CD8-positive, alpha-beta memory T cell (primary cell): ENCODE measurements at places on chromosomes 1 and 21. TPM values are rescaled to one million over a fixed set of nuclear protein-coding genes. Genes with fewer than 3 reads are reported as not detected.

GRCh38 chr21:36729310-36729970 is 30.5 kb downstream of the SIM2 start:
- no peak for DNase-seq

The LPAR3 gene
- total RNA-seq = 0.85 TPM

The ORC1 gene
- total RNA-seq = 40.6 TPM

GRCh38 chr1:197388801-197389200 is 120.7 kb downstream of the CRB1 start:
- no peak for DNase-seq

GRCh38 chr1:5973771-5974170 is 18.5 kb downstream of the NPHP4 start:
- DNase-seq = no peak

DNA sequence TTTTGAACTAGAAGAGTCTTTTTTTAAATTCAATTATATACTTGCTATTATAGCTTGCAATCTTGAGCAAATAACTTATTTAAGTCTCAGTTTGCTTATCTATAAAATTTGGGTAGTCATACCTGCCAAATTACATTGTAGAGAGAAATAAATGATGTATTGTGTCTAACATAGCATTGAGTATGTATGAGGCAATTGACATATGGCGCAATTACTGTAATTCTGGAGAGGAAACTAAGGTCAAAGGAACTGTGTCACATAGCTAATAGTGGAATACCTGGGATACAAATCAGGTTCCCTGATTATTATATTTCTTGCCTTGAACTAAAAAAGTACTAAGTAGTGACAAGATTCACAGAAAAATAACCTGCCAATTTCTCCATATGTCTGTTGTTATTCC is 302.5 kb downstream of the PDE4B start:
- DNase-seq = no peak

The KRTAP10-4 gene
- total RNA-seq = not detected

- DNase-seq = no peak
Observed at GRCh38 chr1:41742219-41742618, 176.5 kb downstream of the HIVEP3 start.

The GPR3 gene
- 3.9 TPM for total RNA-seq

The PRR9 gene
- total RNA-seq = not detected

The ADAM30 gene
- total RNA-seq = not detected

The ANGEL2 gene
- 41.2 TPM for total RNA-seq

GRCh38 chr1:221776495-221777301 is 34.8 kb upstream of the DUSP10 start:
- DNase-seq = no peak

GRCh38 chr1:248815407-248816034 is 10.2 kb downstream of the SH3BP5L start:
- no peak for DNase-seq

DNA sequence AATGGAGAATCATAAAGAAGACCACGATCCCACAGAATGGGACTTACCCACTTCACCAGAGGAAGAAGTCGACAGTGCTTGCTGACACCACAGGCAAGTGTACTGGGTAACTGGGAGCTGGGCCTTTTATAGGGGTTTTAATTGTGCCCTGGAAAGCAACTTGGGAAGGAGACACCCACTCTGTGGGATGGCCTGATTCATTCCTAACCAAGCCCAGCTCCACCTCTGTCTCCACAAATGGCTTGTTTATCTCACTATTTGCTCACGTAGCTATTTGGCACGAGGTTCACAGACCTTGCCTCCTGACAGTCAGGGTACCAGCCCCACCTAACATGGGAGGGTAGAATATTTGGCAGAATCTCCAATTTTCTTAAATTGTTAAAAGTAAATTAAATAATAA is at the start of gene TCHH:
TSS of gene TCHH (minus strand) at position 101 of the 400 bp plus-strand sequence. CDS start 1,364 bp downstream, outside the sequence.
- no peak for DNase-seq

The CR2 gene
- total RNA-seq = 1.6 TPM

The ELAPOR1 gene
- 13.9 TPM for total RNA-seq

The GPR161 gene
- total RNA-seq = 0.48 TPM

GRCh38 chr1:192629612-192630011 is 6.3 kb upstream of the RGS13 start:
- no peak for DNase-seq

DNA sequence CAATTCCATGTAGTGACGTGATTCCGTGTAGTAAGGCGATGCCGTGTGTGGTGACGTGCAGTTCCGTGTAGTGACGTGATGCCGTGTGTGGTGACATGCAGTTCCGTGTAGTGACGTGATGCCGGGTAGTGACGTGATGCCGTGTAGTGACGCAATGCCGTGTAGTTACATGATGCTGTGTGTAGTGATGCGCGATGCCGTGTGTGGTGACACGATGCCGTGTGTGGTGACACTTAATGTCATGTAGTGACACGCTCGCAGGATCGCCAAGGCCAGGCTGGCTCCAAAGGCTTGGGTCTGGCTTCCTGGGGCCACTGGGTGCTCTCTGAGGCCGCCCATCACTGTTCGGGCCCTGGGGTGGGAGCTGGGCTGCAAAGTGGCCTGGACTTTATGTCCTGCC is 14.2 kb downstream of the COL18A1 start:
- DNase-seq = no peak

GRCh38 chr1:201508809-201509208 is 1.9 kb upstream of the CSRP1 start:
- DNase-seq = no peak

The CRB1 gene
- not detected for total RNA-seq

GRCh38 chr1:108097018-108097417 is 103.1 kb downstream of the SLC25A24 start:
- no peak for DNase-seq

The TENT5C gene
- total RNA-seq = 3.7 TPM

GRCh38 chr21:39461419-39461818 is 9.6 kb downstream of the SH3BGR start:
- no peak for DNase-seq

- DNase-seq = no peak
Observed at GRCh38 chr1:117879284-117879683, 50.1 kb downstream of the GDAP2 start.

- no peak for DNase-seq
Observed at GRCh38 chr1:112687785-112688496, 13.5 kb downstream of the MOV10 start.

The LENEP gene
- total RNA-seq = 0.62 TPM

DNA sequence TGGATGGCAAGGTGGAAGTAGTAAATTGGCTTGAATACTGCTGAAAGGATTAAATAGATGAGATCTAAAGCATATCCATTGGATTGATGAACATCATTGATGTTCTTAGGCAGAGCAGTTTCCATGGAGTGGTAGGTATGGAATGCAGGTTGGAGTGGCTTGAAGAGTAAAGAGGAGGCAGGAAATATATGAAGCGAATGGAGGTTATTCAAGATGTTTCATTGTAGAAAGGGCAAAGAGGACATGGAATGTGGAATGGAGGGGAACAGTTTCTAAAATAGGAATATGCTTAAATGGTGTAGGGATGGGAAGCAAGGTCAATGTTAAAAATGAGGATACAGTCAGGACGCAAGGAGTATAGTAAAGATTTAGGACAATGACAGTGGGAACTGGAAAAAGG is 6.1 kb downstream of the OSBPL9 start:
- no peak for DNase-seq

DNA sequence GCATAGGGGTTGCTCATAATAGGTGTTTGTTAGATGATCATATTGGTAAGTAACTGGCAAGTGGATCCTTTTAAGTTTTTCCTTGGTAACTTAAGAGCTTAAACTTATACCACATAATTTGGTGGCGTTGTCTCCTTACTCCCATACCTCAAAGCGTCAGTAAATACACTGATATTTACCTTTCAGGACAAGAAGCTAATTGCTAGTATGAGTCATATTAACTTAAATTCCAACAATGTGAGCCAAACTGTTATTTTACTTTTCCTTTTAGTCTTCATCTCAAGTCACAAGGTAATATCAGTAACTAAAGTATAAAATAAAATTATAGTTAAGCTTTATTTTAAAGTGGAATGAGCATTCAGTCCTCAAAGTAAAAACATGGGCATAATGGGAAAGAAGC is 9.0 kb upstream of the SH3GLB1 start:
- no peak for DNase-seq

- no peak for DNase-seq
Observed at GRCh38 chr1:24874611-24875234, 55.4 kb downstream of the RUNX3 start.

DNA sequence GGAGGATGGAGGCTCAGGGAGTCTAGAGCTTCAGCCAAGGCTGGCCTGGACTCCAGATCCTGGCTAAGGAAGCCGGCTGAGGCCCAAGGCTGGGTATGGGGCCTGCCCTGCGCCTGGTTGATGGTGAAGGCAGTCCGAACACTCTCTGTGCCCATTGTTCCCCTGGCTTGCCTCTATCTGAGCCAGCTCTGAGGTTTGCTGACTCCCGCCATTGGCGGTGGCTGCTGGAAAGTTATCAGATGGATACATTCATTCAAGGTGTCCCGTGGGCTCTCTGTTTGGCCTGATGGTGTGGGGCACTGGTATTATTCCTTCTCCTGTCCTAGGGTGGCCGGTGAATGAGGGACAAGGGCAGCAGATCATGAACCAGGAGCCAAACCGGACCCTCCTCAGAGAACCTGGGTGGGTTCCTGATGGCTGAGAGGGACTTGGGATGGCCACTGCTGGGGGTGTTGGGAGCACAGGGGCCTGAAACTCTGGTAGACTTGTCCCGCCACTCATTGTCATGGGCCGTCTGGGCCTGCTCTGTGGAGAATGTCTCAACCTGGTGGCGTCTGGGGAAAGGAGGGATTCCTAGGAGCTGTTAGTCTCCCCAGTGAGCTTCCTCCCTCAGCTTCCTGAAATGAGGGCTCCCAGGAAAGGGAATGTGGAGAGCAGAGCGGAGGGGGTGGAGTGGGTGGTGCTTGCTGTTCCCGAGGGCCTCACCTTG is 22.2 kb downstream of the SLC26A9 start:
- DNase-seq = no peak

DNA sequence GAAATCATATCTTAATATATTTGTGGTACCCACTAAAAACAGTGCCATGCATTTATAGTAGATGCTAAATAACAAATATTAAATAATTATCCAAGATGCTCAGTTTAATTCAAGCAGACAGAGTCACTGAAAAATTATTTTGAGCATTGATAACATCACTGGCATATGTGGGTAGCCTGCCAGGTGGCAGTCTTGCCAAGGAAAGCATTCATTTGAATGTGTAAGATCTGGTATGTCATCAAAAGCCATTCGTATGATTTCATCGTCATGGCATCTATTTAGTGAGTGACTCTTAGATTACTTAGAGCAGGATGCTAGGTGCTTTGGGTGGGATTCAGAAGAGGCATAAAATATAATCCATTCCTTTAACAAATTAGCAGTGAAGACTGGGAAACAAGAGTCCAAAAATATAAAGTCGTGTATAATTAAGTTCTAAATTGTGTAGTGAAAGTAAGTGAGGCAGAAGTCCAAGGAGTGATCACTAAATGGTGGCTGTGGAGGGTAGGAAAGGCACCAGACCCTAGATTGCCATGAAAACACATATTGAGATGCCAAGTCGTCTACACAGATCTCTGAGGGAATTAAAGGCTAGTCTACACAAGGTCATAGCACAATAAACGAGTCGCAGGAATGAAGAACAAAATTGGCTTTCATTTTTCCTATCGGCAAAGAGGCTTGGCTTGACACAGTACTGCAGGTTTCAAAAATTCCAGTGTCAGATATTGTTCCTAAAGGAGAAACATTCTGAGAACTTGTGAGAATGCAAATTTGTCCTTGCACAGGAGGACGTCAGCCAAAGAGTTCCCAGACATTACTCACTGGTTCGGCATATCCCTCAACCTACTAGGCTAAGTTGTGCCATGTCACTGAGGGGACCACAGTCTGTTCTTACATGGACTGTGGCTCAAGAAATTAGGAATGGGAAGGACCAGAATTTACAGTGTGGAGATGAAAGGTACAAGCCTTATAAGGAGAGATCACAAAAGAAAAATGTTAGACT is 130.8 kb downstream of the LYPLAL1 start:
- no peak for DNase-seq

DNA sequence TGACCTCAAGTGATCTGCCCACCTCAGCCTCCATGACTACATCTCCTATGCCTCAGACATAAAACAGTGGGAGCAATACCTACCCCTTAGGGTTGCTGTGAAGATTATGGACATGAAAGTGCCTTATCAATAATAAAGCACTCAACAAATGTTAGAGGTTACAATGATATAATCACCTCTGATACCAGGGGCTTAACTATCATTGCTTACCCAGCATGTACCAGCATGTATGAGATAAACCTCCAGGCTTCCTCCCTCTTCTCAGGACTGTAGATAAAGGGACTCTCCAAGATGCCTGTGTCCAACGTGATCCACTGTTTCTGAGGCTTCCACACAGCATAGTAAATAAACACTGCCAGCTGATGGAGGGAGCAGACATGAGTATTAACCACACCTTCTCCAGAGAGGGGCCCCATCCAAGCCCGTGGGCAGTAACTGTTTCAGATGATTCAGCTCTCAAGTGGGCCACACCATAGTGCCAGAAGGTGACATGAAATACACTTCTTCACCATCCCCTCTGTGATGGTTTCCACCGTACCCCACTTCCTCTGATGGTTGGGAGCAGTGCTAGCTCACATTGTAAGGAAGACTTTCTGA is 26.2 kb downstream of the RHBDL2 start:
- DNase-seq = no peak

DNA sequence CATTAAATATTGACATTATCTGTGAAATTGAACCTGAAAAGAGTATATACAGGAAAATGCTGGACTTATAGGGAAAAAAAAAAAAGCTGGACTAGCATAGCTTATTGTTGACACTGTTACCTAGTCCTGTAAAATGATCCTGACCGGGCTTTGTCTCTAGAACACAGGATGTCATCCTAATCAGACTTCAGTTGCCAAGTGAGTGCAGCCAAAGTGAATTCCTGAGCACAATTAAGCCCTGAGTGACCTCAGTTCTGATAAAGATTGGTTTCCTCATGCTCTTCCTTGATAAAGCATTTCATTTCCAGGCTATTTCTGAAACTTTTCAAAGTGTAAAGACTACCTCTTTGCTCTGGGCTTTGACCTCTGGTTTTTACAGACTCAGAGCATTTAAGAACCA is 19.8 kb downstream of the SELP start:
- DNase-seq = no peak

The SLC44A5 gene
- total RNA-seq = 0.24 TPM

- no peak for DNase-seq
Observed at GRCh38 chr1:185534801-185535200, 199.4 kb upstream of the HMCN1 start.

DNA sequence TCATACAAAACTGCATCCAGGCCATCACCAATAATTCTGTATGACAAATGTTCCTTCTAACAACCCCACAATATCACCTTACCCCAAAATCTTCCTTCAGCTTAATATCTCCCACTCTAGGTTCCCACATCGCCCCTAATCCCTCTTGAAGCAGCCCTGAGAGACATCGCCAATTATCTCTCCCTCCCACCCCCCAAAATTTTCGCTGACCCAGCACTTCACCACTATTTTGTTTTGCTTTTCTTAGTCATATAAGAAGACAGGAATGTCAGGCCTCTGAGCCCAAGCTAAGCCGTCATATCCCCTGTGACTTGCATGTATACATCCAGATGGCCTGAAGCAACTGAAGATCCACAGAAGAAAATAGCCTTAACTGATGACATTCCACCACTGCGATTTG is 126.3 kb downstream of the ADGRL4 start:
- no peak for DNase-seq

- DNase-seq = no peak
Observed at GRCh38 chr1:38680801-38681510, 178.6 kb downstream of the RRAGC start.

- DNase-seq = no peak
Observed at GRCh38 chr1:186283374-186283773, 91.7 kb downstream of the TPR start.

- no peak for DNase-seq
Observed at GRCh38 chr1:233445737-233446136, 118.2 kb downstream of the MAP3K21 start.
